Head of caudate nucleus (tissue), 42 donors: ENCODE measurements at places on chromosomes 12 and 14.

DNA sequence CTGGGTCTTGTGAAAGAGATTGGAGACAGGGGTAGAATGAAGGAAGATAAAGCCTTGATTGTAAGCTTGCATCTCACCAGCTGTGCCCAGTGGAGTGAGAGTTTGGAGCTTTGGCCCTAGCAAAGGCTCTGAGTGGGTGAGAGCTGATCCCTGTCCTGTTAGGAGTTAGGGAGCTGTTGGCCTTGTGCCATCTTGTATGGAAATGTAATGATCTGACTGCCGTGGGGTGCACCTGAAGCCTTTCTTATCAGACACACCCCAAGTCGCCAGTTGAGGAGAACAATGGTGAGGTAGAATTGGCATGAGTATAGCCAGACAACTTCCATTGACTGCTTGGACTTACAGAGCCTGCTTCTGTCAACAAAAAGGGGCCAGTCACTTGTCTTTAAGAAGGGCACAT, 130.1 kb downstream of the PRKCH start:
- DNase-seq, result no peak

DNA sequence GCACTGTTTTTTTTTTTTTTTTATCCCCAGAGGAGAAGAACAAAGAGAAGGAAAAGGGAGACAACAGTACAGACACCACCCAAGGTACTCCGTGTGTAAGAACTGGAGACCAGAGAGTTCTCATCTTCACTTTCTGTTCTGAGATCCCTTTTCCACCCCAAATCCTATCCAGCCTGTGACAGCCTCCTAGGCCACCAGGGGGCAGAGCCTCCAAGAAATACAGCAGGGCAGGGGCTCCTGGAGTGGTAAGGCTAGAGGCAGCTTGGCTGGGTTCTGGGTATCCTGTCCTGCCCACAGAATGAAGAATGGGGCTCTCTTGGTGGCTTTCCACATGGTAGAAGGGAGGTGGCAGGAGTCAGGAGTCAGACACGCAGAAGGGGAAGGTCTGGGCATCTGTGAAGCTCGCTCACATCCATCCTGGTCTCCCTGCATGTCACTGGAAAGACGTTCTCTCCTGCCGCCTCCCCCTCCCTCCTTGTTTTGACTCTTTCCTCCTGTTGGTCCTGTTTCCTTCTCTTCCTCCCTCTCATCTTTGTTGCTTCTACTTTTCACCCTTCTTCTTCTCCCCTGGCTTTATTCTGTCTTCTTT, 12.0 kb downstream of the CLSTN3 start:
- peak; percentile 55 for DNase-seq

DNA sequence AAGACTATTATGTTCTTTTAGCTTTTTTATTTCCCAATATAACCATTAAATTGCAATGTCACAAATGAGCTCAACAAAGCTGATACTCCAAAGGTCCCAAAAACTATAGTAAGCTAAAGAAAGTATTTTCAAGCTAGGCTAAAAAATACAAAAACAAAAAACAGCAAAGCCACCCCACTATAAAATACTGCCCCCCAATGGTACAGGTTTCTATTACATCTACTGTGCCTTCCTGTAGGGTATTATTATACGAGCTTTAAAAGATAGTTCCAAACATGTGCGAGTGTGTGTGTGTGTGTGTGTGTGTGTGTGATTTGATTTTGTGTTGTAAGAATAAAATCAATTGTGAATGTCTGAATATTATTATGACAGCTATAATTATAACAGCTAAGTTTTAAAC, 1.1 kb downstream of the IFNG start:
- DNase-seq, result no peak

GRCh38 chr14:96109596-96110355, 70.6 kb downstream of the C14orf132 start:
- DNase-seq, result no peak

- DNase-seq, result no peak
Measured at GRCh38 chr14:72634691-72635616, 258.9 kb downstream of the DPF3 start.

- DNase-seq, result no peak
Measured at GRCh38 chr14:65098586-65098985, 3.7 kb downstream of the MAX start.

DNA sequence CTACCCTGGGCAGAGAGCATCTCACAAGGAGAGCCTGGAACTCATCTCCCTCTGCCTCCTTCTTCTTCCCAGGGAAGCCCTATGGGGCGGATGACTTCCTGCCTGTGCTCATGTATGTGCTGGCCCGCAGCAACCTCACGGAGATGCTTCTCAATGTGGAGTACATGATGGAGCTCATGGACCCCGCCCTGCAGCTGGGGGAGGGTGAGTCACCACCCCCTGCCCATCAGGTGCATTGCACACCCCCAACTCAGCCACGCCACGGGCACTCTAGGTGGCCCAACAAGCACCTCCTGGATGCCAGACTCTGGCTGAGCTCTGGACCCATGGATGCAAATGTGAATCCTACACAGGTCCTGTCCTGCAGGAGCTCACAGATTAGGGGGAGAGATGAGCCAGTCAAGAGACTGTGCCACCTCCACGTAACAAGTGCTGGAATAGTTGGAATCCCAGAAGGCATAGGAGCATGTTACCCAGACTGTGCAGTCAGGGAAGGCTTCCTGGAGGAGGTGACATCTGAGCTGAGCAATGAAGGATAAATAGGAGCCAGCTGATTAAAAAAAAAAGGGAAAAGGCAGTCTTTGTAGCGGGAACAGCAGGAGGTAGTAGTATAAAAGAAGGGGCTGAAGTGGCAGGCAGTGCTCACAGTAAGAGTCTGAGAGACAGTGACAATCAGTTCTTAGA, 71.9 kb downstream of the LGMN start:
- no peak for DNase-seq

DNA sequence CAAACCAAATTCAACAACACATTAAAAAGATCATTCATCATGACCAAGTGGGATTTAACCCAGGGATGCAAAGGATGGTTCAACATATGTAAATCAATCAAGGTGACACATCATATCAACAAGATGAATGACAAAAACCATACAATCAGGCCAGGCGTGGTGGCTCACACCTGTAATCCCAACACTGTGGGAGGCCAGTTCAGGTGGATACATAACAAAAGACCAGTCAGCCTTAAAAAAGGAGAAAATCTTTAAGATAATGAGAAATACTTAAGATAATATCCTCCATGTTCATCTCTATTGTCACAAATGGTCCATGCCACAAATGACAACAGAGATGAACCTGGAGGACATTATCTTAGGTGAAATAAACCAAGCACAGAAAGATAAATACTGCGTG, 12.4 kb downstream of the L2HGDH start:
- DNase-seq, result no peak

DNA sequence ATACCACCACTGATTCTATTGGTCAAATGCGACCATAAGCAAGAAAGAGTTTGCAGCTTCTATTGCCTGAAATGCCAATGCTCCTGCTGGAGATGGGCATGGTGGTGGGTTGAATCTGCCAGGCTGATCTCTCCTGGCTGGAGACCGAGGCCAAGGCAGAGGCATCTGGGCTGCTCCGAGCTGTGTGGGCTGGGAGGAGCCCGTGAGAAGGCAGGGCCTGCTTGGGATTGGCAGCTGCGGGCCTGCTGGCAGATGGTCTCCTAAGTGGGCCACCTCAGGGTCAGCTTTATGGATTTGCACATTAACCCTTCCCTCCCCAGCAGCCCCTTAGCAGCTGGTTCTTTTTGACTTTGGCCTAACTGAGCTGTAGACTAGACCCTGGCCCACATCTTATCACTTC, 25.4 kb downstream of the SRRM4 start:
- DNase-seq, result no peak

DNA sequence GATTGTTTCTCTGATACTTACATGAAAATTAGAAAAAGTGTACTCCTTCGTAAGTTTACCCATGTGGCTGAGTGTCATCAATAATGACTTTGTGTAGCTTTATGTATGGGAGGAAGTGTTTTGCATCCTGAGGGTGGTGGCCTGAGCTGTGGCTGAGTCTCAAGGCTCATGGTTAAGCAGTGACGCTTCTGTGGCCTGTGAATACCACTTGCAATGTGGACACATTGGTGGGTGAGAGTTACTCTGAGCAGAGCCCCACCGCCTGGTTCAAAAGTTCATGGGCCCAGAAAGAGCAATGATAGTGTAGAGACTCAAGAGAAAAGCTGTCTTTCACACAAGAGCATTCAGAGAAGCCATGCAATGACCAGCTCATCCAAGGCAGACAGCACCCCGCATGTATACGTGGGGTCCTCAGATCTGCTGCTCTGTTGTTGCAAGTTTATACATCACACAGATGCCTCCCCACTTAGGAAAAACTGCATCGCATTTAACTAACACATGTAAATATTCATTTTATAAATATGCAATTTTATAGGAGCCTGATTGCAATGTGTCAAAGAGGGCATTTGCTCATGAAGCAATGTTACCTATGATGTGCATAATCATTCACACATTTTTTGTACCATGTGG, 55.1 kb upstream of the FRMD6 start:
- DNase-seq, result no peak

DNA sequence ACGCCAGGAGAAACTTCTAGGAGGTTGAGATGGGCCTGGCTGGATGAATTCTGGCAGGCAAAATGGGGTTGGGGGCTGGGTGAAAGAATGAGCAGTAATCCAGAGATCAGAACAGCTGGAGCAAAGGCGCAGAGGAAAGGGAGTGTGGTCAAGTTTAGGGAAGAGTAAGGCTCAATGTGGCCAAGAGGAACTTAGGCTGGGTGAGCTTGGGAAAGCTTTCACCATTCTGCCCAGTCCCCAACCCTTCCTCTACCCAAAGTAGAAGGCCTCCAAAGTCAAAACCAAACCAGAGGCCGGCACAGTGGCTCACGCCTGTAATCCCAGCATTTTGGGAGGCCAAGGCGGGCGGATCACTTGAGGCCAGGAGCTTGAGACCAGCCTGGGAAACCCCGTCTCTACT, 10.2 kb upstream of the RABGGTA start:
- no peak for DNase-seq

DNA sequence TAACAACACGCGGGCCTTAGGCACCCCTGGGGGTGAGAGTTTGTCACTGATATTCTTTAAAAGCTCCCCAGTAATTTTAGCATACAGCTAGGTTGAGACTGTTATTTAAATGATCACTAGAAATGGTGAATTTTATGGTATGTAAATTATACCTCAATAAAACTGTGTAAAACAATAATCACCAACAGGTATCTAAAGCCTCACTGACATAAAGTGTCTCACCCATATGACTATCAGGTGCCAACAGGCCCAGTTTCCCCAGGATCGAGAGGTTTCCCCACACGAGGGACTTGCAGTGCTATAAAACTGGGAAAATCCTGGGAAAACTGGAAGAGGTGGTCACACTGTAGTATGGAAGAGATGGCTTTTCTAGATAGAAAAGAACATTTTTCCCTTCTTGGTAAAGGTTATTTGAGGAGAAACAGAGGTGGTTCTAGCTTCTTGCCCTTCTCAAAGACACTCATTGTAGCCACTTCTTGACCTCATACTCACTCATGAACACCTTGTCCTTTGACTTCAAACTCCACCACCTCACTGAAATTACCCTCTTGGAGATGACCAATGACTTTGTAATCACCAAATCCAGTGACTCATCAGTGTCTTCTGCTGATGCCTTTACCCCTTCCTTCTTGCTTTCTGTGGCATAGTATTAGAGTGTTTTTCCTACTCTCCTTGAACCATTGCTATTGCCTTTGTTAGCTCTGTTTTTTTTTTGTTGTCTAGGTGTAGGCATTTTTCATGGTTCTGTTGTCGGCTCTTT, 24.8 kb upstream of the NUBPL start:
- no peak for DNase-seq

- no peak for DNase-seq
Measured at GRCh38 chr12:6249580-6249979, 49.4 kb downstream of the CD9 start.

GRCh38 chr14:47454025-47454424, 221.4 kb downstream of the MDGA2 start:
- no peak for DNase-seq

DNA sequence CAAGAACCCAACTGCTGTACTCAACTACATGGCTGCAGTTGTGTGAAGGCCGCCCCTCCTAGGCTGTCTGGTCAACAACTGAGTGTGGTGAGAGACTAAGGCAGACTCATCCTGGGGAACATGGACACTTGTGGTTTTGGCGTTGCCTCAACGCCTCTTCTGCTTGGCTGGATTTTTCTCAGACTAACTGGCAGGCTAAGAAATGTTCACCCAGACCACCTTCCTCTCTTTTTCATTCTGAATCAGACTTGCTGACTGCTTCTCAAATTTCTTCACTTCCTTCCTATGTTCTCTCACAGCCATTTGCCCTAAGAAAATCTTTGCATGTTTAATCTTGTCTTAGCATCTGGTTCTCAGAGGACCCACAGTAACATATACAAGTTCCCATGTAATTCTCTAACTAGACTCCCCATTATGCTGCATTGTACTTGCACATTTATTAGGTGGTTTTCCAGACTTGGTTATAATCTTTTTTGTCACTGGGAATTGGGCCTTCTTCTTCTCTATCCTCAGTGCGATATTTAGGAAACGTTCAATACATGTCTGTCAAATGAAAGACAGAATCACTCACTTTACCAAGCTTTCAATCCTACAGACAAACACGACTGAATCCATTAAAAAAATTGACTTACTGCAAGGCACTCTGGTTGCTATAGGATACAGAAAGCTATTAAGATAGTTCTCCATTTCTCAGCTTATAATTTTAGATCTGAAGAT, 327.6 kb downstream of the CCER1 start:
- DNase-seq, result no peak

GRCh38 chr12:1419849-1420371, 174.5 kb downstream of the FBXL14 start:
- no peak for DNase-seq

DNA sequence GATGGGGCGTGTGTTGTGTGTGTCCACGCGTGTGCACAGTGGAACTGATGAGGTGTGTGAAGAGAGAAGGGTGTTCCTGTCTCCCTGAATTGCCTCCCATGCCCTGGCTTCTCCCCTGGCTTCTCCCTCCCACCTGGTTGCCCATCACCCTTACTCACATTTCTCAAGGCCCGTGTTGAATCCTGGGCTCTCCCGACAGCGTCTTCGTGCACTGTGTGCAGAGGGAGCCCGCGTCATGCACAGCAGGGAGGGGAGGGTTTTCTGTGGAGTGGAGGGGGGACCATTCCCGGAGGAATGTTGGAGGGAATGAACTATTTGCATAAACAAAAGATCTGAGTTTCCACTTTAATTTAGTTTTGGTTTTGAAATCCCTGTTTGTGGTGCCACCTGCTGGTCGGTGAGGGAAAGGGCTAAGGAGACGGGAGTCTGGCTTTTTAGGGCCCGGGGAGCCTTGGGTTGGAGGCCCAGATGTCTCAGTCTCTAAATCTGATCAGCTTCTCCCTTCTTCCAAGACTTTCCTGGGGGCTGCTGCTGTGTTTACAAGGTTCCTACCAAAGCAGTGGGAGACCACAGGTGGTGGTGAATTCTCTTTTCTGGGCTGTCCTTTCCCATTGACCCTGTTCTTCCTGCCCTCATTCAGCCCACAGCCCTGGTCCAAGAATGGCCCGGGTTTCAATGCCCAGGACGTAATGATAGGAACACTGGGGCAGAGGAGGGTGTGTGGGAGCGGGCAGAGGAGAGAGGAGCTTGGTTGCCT, at the start of gene C1R:
TSS of gene C1R (minus strand) at position 217 of the 757 bp plus-strand sequence. CDS start at position 160, 57 bp downstream.
- peak; percentile 68 for DNase-seq

DNA sequence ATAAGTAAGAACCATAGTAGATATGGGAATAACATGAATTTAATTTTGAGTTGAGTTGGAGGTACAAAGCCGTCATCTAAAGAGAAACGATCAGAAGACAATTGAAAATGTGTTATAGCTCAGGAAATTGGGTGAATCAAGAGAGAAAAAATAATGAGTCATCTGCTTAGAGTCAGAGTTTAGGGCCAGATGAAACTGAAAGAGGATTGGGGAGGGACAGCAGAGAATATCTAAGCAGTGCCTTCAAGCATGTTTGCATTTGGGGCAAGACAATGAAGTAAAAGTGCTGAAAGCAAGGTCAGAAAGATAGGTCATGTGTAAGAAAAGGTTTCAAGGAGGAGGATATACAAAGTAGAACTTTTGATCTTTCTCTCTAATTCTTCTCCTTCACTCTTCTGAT, 49.4 kb downstream of the SLC15A5 start:
- DNase-seq, result no peak
